H7 (cell line): ENCODE measurements at places on chromosomes 2 and 18.

- no peak for DNase-seq
Measured at GRCh38 chr2:63514781-63515180, 73.5 kb downstream of the WDPCP start.

GRCh38 chr18:62974928-62975675 is 259.8 kb downstream of the PHLPP1 start:
- DNase-seq: no peak

DNA sequence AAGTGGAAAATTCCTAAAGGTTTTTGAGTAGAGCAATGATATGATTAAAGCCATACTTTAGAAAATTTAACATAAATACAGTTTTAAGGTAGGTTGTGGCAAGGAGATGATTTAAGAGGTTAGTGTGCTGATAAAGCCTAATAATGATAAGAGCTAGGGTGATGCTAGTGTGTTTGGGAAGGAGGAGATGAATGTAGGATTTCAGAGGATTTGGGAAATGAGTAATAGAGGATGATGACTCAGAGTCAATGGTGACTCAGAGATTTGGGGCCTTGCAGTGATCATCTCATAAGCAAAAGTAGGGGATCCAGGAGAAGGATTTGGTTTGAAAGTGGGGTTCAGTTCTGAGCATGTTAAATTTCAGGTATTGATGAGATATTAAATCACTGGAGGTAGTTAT is 23.3 kb downstream of the STAMBP start:
- DNase-seq: no peak

- peak; percentile 27 for DNase-seq
Measured at GRCh38 chr2:39228413-39229209, 15.2 kb downstream of the CDKL4 start.

DNA sequence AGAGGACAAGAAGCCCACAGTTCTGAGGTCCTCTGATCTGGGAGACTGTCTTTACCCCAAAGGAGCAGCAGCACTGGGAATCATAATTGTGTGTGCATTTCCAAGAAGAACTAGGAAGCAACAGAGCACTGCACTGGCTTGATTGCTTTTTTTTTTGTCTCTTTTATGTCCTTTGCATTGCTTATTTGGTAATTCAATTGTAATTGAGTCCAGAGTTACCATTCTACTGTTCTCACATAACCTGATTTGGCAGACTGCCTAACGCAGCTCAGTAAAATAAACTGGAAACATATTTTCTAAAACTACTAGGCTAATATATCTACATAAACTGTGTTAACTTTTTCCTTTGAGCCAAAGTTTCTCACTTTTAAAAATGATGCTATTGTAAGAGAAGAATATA is 190.3 kb upstream of the SLC8A1 start:
- no peak for DNase-seq
